Activated naive CD4-positive, alpha-beta T cell treated with Interleukin-2 at 50 U/mL for 16 hours (primary cell): ENCODE measurements at places on chromosomes 13 and 19.

GRCh38 chr13:50191004-50191403, 175.8 kb downstream of the KCNRG start:
- DNase-seq: no peak

DNA sequence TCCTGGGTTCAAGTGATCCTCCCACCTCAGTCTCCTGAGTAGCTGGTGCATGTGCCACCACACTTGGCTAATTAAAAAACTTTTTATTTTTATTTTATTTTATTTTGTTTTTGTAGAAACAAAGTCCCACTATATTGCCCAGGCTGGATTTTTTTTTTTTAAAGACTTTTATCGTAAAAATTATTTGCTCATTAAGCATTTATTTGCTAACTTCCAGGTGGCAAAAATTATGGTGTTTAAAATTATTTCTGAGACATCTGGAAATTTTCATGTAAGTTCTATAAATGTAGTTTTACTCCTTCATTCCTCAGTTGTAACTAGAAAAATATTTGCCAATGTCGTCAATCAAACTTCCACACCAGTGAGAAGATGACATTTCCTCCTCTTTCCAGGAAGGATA, 233.3 kb upstream of the DACH1 start:
- no peak for DNase-seq

- no peak for DNase-seq
These were observed 644.4 kb downstream of the PCDH9 start for GRCh38 chr13:66585669-66586203.

DNA sequence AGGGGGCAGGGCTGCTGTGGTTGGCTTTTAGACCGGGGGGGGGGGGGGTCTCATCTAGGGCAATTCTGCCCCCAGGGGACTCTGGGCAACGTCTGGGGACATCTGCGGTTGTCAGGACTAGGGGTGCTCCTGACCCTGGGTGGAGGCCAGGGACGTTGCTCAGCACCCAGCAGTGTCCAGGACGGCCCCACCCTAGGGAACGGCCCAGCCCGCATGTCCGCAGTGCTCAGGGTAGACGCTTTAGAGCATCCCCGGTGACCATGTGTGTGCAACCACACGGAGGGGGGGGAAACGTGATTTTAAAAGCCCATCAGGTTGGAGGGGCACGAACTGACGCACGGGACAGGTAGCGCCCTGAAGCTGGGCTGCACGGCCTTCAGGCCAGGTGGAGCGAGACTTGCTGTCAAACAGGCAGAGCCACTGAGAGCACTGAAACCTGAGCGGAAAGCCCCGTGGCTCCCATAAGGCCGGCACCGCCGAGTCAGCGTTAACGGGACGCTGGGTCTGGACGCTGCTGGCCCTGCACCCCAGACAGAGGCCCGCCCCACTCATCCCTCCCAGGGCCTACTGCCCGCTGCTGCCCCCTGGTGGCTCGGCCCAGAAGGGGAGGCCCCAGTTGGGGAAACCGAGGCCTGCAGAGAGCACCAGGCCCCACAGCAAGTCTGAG, 8.3 kb downstream of the CACTIN start:
- DNase-seq: peak; percentile 53

DNA sequence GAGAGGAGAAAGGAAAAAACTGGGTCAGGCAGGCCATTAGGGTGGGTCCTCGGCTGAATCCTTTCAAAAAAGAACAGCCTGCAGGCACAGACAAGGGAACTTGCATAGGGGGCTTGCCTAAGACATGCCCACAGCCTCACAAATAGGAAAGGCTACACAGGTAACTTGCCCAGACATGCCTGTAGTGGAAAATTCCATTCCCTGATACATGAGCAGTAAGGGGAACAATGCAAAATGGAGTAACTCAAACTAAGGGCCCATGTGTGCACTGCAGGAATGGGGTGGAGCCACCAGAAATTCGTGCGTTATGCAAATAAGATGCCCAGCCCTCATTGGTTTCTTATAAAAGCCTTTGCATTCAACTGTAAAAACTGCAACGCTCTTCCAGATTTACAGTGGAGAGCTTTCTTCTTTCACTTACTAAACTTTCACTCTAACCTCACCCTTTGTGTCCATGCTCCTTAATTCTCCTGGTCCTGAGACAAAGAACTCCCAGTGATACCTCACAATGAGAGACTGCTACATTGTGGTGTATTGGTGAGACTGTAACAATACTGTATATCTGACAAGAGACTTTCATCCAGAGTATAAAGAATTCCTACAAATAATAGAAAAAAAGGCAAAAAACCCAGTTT, 59.5 kb upstream of the SLITRK1 start:
- DNase-seq: no peak

DNA sequence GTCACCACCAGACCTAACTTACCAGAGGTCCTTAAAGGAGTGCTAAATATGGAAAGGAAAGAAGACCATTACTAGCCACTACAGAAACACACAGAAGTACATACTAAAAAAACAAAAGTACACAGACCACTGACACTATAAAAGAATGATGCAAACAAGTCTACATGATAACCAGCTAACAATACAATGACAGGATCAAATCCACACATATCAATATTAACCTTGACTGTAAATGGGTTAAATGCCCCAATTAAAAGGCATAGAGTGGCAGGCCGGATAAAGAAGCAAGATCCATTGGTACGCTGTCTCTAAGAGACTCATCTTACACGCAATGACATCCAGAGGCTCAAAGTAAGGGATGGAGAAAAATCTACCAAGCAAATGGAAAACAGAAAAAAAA, 47.2 kb downstream of the UBL3 start:
- no peak for DNase-seq

DNA sequence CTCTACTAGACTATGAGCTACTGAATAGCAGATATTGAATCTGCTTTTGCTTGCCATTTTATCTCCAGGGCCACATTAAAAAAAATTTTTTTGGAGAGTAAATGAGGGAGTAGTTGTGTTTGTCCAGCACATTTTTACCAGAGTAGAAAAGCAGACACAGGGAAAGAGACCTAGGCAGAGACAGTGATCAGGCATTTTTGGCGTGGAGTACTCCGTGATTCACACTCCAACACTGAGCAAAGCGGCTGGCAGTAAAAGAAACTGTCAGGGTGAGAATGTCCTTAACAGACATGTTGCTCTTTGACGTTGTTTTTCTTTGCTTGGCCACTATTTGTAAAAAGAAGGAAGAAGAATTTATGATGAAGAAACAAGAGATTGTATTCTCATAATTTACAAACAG, 304.0 kb downstream of the TDRD3 start:
- no peak for DNase-seq

GRCh38 chr13:96780105-96780504, 214.2 kb downstream of the OXGR1 start:
- no peak for DNase-seq

GRCh38 chr19:55301459-55302317, 17.9 kb downstream of the BRSK1 start:
- DNase-seq: peak; percentile 95

DNA sequence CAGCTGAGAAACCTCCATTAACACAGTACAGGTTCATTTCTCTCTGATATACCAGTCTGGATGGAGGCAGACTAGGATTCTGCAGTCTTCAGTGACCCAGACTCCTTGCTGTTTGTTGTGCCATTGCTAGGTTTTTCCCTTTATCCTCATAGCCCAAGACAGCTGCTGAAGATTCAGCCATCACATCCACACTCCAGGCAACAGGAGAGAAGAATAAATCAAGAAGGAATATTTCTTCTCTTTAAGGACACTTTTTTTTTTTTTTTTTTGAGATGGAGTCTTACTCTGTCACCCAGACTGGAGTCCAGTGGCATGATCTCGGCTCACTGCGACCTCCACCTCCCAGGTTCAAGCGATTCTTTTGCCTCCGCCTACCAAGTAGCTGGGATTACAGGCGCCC, 14.3 kb downstream of the CLPTM1 start:
- DNase-seq: no peak

GRCh38 chr19:50702871-50703829, 16.5 kb downstream of the SHANK1 start:
- no peak for DNase-seq

GRCh38 chr19:45496349-45496953, 396 bp downstream of the RTN2 start:
- DNase-seq: peak; percentile 54

- DNase-seq: no peak
These were observed 396.7 kb downstream of the RFC3 start for GRCh38 chr13:34214686-34215085.

- DNase-seq: no peak
These were observed 3.1 kb downstream of the F10 start for GRCh38 chr13:113125506-113126264.

DNA sequence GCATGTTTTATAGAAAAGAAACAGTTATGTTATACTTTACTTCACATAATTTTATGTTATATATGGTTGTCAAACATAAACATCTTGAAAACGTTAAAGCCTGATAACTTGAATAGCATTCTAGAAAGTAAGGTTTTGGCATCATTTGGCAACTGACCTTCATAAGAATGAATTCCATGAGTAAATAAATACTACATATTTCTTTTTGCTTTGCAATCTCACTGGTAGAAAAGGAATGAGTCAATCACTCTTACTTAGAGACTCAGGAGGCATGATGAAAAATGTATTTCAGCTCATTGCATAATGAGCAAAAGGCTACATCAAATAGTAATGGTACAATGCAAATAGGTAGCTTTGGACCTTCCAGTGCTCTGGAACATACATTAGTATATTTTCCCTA, 1381.9 kb downstream of the EFNB2 start:
- DNase-seq: no peak

GRCh38 chr13:31929031-31929770, 102.4 kb upstream of the FRY start:
- no peak for DNase-seq

- DNase-seq: no peak
These were observed 3.8 kb downstream of the RAX2 start for GRCh38 chr19:3768015-3768747.
